ENCODE measurements at places on chromosomes 1 and 21.

GRCh38 chr1:29669912-29670311 lies 433.6 kb downstream of the PTPRU start:
- H3K27me3 ChIP-seq, result no peaks in the 10 kb centered on the region
- no peak overlapping the region for H3K27ac ChIP-seq
- no peaks in the 10 kb centered on the region for H3K36me3 ChIP-seq
- no peaks in the 10 kb centered on the region for H3K4me1 ChIP-seq
- no peak overlapping the region for H3K4me3 ChIP-seq
- no peak for DNase-seq

DNA sequence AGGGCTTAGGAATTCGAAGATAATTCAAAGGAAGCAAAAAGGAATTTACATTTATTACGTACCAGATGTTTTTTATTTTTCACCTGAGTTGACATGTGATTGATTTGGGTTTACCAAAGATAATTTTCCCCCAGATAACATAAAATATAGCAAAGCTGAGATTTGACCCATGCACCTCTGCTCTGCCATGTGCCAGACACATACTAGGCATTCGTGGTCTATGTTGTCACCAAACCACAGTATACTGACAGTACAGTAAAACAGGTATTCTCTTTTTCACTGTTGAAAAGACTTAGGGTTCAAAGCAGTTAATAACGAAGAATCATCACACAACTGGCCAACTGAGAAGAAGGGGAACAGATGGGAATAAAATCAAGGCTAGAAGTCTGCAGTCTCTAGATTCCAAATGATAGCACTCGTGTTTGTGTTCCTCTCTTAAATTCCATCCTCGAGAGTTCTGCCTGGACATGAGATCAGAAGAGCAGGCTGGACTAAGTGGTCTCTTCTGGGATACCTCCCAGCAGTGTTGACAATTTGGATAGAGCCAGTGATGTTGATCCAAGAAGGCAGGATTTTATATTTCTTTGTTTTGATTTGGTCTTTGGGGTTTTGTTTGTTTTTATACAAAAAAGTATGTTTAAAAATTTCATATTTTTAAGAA lies 85.3 kb upstream of the RAVER2 start:
- H3K4me1 ChIP-seq, result no peaks in the 10 kb centered on the region
- no peak overlapping the region for H3K4me3 ChIP-seq
- H3K36me3 ChIP-seq, result no peaks in the 10 kb centered on the region
- H3K27me3 ChIP-seq, result no peaks in the 10 kb centered on the region
- no peak overlapping the region for H3K27ac ChIP-seq

DNA sequence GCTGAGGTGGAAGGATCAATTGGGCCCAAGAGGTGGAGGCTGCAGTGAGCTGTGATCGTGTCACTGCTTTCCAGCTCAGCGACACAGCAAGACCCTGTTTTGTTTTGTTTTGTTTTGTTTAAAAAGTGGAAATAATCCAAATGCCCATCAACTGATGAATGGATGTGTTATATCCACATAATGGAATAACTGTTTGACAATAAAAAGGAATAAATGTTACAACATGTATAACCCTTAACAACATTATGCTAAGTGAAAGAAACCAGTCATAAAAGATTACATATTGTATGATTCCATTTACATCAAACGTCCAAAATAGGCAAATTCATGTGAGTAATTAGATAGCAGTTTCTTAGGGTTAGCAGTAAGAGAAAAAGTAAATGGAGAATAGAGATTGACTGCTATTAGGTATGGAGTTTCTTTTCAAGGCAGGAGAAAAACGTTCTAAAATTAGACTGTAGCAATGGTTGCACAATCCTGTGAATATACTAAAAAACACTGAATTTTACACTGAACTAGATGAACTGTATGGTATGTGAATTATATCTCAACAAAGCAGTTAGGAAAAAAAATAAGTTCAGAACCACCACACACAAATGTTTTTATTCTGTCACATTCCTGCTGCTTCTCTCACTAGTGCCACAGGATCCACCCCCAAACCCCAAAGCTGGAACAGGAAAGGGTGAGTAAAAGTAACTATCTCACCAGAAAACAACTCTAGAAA lies 15.7 kb downstream of the FOXJ3 start:
- no peak overlapping the region for H3K4me3 ChIP-seq
- DNase-seq, result no peak
- H3K27ac ChIP-seq, result no peak overlapping the region
- no peaks in the 10 kb centered on the region for H3K36me3 ChIP-seq
- no peaks in the 10 kb centered on the region for H3K27me3 ChIP-seq

DNA sequence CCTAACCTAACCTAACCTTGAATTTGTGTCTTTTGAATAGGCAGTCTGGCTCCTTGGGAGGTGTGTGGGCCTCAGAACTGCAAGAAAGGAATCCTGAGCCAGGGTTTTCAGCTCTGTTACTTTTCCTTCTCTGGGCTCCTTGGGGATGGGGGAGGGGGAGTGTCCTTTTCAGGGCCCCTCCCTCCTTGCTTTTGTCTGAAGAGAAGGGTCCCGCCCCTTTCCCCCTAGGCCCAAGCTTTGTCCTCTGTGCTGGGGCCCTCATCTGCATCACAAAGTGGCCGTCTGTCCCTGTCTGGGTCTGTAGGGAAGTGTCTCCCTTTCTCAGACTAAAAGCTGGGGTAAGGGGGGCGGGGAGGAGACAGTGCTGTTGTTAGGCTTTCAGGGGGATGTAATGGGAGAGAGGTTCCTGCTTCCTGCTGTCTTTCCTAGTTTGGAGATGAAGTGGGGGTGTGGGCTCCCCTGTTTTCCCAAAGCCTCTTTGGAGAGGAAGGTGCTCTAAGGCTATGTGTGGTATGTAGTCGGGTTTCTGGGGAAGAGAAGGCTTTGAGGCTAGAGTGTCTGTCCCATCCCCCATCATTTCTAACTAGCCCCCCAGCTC lies 3.1 kb downstream of the AGO1 start:
- H3K36me3 ChIP-seq, result peaks cover 33% of the 10 kb centered on the region
- peaks cover 7% of the 10 kb centered on the region for H3K4me1 ChIP-seq
- no peak for DNase-seq
- peak overlapping the region; percentile 41 for H3K27ac ChIP-seq

- H3K27me3 ChIP-seq, result no peaks in the 10 kb centered on the region
- H3K27ac ChIP-seq, result no peak overlapping the region
- no peaks in the 10 kb centered on the region for H3K4me1 ChIP-seq
- no peak overlapping the region for H3K4me3 ChIP-seq
- H3K36me3 ChIP-seq, result no peaks in the 10 kb centered on the region
- no peak for DNase-seq
Measured at GRCh38 chr1:24528744-24529143, 26.1 kb downstream of the RCAN3 start.

- no peaks in the 10 kb centered on the region for H3K27me3 ChIP-seq
- H3K27ac ChIP-seq, result no peak overlapping the region
- H3K4me3 ChIP-seq, result no peak overlapping the region
- H3K4me1 ChIP-seq, result peaks cover 40% of the 10 kb centered on the region
- no peak for DNase-seq
- H3K36me3 ChIP-seq, result no peaks in the 10 kb centered on the region
Measured at GRCh38 chr1:36166938-36167905, 11.3 kb downstream of the MAP7D1 start.

DNA sequence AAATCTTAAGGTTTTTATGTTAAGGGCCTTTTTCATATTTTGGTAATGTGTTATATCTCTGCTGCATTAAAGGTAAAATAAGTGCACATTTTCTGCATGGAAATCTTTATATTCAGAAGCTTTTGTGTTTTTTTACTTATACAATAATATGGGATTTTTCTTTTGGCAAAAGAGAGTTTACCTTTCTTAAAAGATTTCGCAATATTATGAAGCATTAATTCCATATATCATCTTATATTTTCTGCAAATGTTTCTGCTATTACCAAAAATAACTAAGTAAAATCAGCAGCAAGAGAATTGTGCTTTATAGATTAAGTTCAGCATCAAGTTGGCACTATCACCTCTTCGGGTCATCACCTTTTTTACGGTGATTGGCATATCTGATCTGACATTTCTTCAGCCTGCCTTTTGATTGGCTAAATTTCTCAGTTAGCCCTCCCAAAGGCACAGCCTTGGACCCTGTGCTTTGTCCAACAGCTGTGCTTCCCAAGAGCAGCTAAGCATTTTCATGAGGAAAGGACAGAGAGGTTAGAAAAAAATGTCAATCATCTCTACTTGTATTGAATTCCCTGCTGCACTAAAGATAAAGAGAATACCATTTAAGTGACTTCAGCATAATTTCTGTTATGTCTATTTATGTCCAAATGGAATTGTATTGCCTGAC lies 767.1 kb upstream of the PRMT6 start:
- no peaks in the 10 kb centered on the region for H3K36me3 ChIP-seq
- H3K27ac ChIP-seq, result no peak overlapping the region

DNA sequence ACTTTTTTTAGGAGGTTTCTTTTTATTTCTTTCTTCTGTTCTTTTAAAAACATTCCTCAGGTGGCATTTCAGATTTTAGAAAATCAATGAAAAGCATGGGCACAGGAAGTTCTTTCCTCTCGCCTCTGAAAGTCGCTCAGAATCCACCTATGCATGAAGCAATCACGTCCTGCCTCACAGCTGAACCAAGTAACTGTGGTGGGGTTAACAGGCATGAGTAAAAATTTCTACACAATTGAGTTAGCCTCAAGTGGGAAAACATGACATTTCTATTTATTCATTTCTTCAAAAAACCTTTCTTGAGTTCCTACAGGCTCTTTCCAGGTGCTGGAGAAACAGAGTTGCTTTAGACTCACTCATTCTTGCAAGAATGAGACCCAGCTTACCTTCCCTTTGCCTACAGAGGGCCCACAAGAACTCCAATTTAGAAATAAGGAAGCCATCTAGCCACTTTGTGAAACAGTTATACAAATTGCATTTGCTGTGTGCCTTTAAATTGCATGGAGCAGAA lies 508.9 kb upstream of the PKN2 start:
- H3K36me3 ChIP-seq, result no peaks in the 10 kb centered on the region
- no peaks in the 10 kb centered on the region for H3K27me3 ChIP-seq
- H3K4me3 ChIP-seq, result no peak overlapping the region
- H3K27ac ChIP-seq, result no peak overlapping the region

- no peaks in the 10 kb centered on the region for H3K36me3 ChIP-seq
- no peaks in the 10 kb centered on the region for H3K27me3 ChIP-seq
- peak overlapping the region; percentile 100 for H3K4me3 ChIP-seq
- peak overlapping the region; percentile 92 for H3K27ac ChIP-seq
- H3K4me1 ChIP-seq, result peaks cover 9% of the 10 kb centered on the region
Measured at GRCh38 chr1:222618880-222619596, 1.1 kb downstream of the MIA3 start.

DNA sequence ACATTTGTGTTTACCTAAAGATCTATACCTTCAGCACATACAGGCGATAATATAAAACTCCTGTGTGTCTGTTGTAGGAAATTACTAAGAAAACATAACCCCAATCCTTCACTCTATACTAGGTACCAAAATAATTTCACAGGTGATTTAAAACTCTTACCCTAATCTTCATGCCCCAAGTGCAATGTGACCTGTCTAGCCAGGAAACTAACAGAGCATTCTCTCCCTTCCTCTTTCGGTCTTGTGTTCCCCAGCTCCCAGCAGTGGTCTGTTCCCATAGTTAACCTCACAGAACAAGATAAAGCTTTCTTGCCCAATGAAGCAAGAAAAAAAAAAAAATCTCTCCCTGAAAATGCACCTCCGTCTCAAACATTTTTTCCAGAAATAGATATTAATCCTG lies 493.5 kb downstream of the DPYD start:
- peaks cover 4% of the 10 kb centered on the region for H3K4me1 ChIP-seq
- no peak overlapping the region for H3K4me3 ChIP-seq
- DNase-seq, result no peak
- no peaks in the 10 kb centered on the region for H3K36me3 ChIP-seq
- H3K27me3 ChIP-seq, result no peaks in the 10 kb centered on the region
- H3K27ac ChIP-seq, result no peak overlapping the region

- DNase-seq, result no peak
- no peaks in the 10 kb centered on the region for H3K27me3 ChIP-seq
- no peak overlapping the region for H3K4me3 ChIP-seq
- H3K4me1 ChIP-seq, result no peaks in the 10 kb centered on the region
- no peak overlapping the region for H3K27ac ChIP-seq
Measured at GRCh38 chr1:117339866-117340700, 27.2 kb upstream of the MAN1A2 start.

GRCh38 chr1:90402893-90403849 lies 313.9 kb downstream of the BARHL2 start:
- no peak overlapping the region for H3K4me3 ChIP-seq
- no peak for DNase-seq
- H3K36me3 ChIP-seq, result no peaks in the 10 kb centered on the region
- H3K27me3 ChIP-seq, result no peaks in the 10 kb centered on the region
- no peaks in the 10 kb centered on the region for H3K4me1 ChIP-seq

GRCh38 chr1:30376054-30376697 lies 347.2 kb downstream of the MATN1 start:
- H3K4me1 ChIP-seq, result no peaks in the 10 kb centered on the region
- no peak overlapping the region for H3K4me3 ChIP-seq
- H3K36me3 ChIP-seq, result no peaks in the 10 kb centered on the region
- no peak overlapping the region for H3K27ac ChIP-seq
- peaks cover 8% of the 10 kb centered on the region for H3K27me3 ChIP-seq

GRCh38 chr1:1540090-1540817 lies at the start of gene TMEM240:
TMEM240 (minus strand) TSS chr1:1540624; CDS start chr1:1540346, 278 bp downstream.
- peak; percentile 62 for DNase-seq
- no peaks in the 10 kb centered on the region for H3K4me1 ChIP-seq
- H3K27me3 ChIP-seq, result no peaks in the 10 kb centered on the region
- peak within 1 kb of the TSS; percentile 76 for H3K27ac ChIP-seq

DNA sequence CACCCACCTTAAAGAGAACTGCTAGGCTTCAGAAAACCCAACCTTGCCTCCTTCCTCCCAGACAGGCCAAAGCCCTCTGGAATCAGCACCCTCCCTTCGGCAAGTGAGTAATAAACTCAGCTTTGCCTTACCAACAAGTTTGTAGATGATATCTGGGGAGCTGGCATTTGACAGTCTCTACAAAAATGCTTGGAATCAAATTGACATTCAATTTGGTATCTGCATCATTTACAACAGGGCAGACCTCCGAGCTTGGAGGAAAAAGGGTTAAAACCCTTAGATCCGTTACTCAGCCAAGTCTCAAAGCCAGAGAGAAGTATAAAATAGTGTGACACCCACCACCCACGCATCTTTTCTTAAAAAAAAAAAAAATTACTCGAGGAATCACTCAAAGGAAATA lies 149.3 kb upstream of the EDN2 start:
- H3K36me3 ChIP-seq, result no peaks in the 10 kb centered on the region
- no peak for DNase-seq
- no peak overlapping the region for H3K27ac ChIP-seq
- H3K4me3 ChIP-seq, result no peak overlapping the region
- H3K27me3 ChIP-seq, result no peaks in the 10 kb centered on the region

DNA sequence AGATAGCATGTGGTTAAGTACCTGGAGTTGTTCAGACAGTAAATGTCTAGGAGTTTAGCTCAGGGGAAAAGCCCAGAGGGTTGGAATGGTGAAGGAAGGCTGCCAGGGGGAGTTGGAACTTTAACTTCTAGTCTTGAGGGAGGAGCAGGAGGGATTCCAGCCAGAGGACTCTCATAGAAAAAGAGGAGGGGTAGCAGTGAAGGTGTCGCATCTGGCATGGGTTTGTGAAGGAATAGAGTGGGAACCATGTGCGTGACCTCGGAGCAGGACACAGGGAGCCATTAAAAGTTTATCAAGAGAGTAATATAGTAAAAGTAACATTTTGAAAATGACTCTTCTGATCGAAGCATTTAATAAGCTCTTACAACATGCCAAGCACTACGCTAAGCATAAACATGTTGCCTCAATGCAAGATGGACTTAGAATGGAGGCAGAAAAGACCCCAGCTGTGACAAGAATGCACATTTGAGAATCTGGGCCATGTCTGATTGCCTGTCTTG lies 632.4 kb upstream of the CAMK1G start:
- H3K27ac ChIP-seq, result no peak overlapping the region
- no peak overlapping the region for H3K4me3 ChIP-seq
- H3K4me1 ChIP-seq, result no peaks in the 10 kb centered on the region
- H3K36me3 ChIP-seq, result no peaks in the 10 kb centered on the region
- no peak for DNase-seq
- no peaks in the 10 kb centered on the region for H3K27me3 ChIP-seq

- H3K27ac ChIP-seq, result no peak overlapping the region
- no peaks in the 10 kb centered on the region for H3K36me3 ChIP-seq
- DNase-seq, result no peak
Measured at GRCh38 chr1:66464802-66465201, 69.2 kb upstream of the SGIP1 start.

Data from tibial nerve (tissue), 4 donors.